Smooth muscle cell of trachea (primary cell): ENCODE measurements at places on chromosomes 13 and 19. TPM values are rescaled to one million over a fixed set of nuclear protein-coding genes. Genes with fewer than 3 reads are reported as not detected.

SNRNP70 gene
- total RNA-seq, result 116 and 242 TPM in 2 replicates

CPB2 gene
- not detected in 2 replicates for total RNA-seq

C13orf42 gene
- not detected in 2 replicates for total RNA-seq

TTYH1 gene
- not detected in 2 replicates for total RNA-seq

ICAM5 gene
- total RNA-seq, result 2.6 and 4.0 TPM in 2 replicates

ZNF577 gene
- 7.9 and 8.3 TPM in 2 replicates for total RNA-seq

CGB5 gene
- total RNA-seq, result not detected in 2 replicates

ZNF776 gene
- 12.4 and 16.0 TPM in 2 replicates for total RNA-seq

SLC15A1 gene
- total RNA-seq, result under 0.01 TPM in 2 replicates

FFAR3 gene
- not detected in 2 replicates for total RNA-seq

SLC25A23 gene
- total RNA-seq, result 17.2 and 46.3 TPM in 2 replicates

RFPL4AL1 gene
- total RNA-seq, result not detected in 2 replicates

LRRC4B gene
- total RNA-seq, result under 0.01 and 2.0 TPM in 2 replicates

PLVAP gene
- 0.29 TPM in 1 of 2 replicates, not detected in the other for total RNA-seq

APOC1 gene
- 0.58 and 0.99 TPM in 2 replicates for total RNA-seq

FXYD3 gene
- total RNA-seq, result not detected in 2 replicates

STARD13 gene
- 15.1 and 17.5 TPM in 2 replicates for total RNA-seq

NKPD1 gene
- under 0.01 and 0.66 TPM in 2 replicates for total RNA-seq

HIF3A gene
- 4.8 and 7.6 TPM in 2 replicates for total RNA-seq

ZNF709 gene
- 3.5 and 4.1 TPM in 2 replicates for total RNA-seq

MBD3L3 gene
- not detected in 2 replicates for total RNA-seq

VSTM1 gene
- total RNA-seq, result not detected in 2 replicates

SHD gene
- not detected in 2 replicates for total RNA-seq

ZFP82 gene
- total RNA-seq, result 7.6 and 8.9 TPM in 2 replicates

KRTDAP gene
- not detected in 2 replicates for total RNA-seq

PDX1 gene
- total RNA-seq, result not detected in 2 replicates

LRP3 gene
- total RNA-seq, result 36.2 and 60.9 TPM in 2 replicates

NOP53 gene
- 71.7 and 79.7 TPM in 2 replicates for total RNA-seq

KLK3 gene
- total RNA-seq, result not detected in 2 replicates
